ENCODE measurements at places on chromosomes 2 and 18.

GRCh38 chr2:48600204-48600813 lies 17.3 kb upstream of the GTF2A1L start:
- no peak for DNase-seq

DNA sequence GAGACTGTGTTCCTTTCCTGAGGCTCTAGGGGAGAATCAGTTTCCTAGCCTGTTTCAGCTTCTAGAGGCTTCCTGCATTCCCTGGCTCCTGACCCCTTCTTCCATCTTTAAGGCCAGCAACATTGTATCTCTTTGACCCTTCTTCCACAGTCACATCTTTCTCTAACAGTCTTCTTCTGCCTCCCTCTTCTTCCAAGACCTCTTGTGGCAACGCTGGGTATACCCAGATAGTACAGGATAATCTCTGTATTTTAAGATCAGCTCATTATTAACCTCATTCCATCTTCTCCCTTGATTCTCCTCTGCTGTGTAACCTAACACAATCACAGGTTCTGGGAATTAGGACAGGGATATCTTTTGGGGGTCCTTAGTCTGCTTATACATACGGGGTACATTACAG lies 8.9 kb upstream of the MYL12A start:
- DNase-seq, result no peak

DNA sequence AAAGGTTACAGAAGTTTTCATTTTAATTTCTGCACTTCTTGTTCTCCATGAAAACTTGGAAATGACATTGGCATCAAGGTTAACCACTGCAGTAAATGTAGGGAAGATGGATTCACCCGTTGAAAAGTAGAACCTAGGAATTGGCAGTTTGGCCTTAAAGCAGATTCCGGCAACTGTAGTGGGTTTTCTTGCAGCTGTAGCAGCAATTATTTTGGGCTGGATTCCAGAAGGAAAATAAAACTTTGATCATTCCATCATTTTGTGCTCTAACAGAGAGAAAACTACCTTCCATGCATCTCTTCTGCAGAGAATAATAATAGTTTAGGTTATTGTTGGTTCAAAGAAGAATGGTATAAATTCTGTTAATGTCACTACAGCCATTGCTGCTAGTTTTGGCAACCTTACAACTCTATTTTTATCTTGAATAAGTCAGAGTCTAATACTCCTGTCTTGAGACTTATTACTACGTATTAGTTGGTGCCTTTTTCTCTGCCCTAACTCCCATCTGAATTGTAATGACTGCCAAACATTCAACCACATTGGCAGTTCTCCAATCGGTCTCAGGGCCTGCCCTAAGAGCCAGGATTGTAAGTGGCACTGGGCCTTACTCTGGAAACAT lies 178.1 kb upstream of the PIEZO2 start:
- DNase-seq, result no peak

GRCh38 chr2:13035866-13036265 lies 319.1 kb downstream of the TRIB2 start:
- no peak for DNase-seq

DNA sequence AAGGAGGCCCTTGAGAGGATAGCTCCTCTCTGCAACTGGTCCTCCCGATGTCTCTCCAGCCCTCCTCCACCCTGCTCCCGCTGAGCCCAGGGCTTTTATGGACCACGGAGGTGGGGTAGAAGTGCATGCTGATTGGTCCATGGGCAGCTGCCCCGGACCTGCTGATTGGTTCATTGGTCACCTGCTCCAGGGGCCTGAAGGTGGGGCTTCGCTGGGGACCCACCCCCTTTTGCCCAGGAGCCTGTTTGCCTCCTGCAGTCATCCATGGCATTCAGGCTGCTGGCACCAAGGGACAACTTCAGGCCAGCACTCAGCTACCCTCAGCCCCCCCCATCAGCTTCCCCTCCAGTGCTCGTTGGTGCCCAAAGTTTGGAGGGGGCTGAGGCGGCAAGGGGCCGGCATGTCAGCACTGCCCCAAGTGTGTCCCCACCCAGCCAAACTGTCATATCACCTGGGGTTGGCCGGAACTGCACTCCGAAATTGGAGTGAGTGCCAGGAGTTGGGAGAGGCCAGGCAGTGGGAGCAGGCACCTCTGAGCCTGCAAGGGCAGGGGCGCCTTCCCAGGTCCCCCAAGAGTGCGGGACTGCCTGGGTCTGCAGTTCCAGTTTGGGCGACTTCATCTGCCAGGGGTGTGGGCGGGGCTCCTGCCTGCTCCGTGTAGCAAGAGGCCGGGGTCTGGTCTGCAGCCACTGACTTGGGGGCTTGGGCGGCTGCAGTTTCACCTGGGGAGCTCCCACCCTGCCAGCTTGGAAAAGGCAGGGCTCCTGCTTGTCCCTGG lies 288.9 kb downstream of the RDH14 start:
- DNase-seq, result no peak

DNA sequence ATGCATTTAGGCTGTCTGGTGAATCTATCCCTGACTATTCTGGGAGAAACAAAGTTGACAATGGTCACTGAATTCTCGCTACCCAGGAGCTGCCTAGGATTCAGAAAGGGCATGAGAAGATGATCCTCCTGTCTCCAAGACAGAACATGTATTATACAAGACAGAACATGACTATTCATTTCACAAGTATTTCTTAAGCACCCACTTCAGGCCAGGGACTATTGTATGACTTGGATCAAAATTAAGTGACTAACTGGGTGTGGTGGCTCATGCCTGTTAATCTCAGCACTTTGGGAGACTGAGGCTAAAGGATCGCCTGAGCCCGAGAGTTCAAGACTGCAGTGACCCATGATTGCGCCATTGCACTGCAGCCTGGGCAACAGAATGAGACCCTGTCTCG lies 235.8 kb upstream of the RAB12 start:
- DNase-seq, result no peak

GRCh38 chr18:75076286-75076685 lies 132.7 kb downstream of the PTGR3 start:
- no peak for DNase-seq

GRCh38 chr2:238875471-238876231 lies 27.8 kb downstream of the TWIST2 start:
- no peak for DNase-seq

DNA sequence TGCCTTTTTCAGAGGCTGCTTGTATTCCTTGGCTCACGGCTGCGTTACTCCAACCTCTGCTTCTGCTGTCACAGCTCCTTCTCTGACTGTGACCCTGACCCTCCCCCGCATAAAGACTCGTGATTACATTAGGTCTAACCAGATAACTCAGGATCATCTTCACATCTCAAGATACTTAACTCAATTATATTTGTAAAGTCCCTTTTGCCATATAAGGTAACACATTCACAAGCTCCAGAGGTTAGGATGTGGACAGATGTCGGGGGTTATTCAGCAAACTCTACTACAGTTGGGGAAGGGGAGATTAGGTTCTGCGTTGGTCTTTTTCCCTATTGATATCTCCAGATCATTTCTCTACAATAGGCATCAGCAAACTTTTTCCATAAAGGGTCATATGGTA lies 76.9 kb downstream of the EVA1A start:
- no peak for DNase-seq

DNA sequence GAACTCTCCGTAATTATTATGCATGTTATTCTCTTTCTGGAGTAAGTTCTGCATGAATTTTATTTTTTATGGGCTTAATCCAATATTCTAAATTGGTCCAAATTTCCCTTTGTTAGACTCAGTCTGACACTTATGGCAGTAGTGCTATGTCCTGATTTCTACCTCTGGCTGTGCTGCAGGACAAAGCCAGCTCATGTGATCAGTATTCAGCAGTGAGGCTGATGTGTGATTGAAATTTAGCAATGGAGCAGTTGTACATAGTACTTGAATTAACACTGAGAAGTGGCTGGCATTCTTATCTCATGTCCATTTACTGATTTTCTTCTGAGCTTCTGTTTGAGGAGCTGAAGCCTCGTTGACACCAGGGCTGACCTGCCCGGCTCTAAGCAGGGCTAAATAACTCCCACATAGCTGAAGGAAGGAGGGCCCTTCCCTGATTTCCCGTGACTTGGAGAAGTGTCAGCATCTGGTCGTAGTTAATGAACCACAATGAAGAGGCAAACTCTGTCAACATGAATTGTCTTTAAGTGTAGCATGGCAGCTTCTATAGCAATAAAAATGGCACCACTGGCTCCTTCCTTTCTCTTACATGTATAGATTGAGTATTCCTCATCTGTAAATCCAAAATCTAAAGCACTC lies 159.0 kb upstream of the RASGRP3 start:
- no peak for DNase-seq

DNA sequence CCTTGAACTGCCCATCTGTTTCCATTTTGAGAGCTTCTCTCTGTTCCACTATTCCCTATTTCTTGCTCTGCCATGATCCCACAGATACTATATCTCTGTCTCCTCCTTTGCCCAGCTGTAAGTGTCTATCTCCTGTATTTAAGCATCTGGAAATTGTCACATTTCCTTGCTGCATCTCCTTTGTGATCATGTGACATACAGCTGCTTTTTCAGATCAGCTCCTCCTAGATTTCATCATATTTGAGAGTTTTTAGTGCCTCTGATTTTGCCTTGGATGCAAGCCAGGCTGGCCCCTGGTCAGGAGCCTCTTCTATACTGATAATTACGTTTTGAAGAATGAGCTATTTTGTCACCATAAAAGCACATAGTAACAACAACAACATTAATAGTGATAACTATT lies 131.7 kb upstream of the TNP1 start:
- no peak for DNase-seq

DNA sequence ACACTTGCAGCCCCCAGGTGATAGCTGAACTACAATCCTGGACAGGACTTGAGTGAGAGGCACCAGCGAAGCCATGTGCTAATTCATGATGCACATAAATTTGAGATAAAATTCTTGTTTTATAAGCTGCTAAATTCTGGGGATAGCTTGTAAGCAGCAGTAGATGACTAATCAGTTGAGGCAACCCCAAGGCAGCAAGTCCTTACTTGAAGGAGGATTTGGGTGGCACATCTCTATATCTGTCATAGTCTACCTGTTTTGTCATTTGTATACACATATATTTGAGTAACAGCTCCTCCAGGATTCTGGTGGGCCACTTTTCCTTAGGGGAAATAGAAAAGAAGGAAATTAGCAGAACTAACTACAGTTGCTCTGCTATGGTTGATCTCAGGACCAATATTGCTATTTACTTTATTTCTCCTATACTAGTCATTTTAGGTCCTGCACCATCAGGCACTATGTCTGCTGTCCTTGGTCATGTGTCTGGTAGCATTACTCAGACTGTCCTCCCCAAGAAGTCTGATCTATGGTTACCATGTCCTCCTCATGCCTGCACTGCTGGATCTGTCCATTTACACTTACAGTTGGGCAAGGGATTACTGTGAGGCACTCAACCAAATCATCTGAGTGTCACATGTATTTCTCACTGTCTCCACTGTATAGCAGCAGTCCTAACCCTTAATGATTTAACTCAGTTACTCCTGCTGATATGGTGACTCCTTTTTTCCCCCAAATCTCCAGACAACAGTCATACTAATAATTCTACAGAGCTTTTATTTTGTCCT lies 436.0 kb upstream of the CWC22 start:
- no peak for DNase-seq

- DNase-seq, result no peak
These were observed 53.1 kb upstream of the BBS5 start for GRCh38 chr2:169426069-169426663.

DNA sequence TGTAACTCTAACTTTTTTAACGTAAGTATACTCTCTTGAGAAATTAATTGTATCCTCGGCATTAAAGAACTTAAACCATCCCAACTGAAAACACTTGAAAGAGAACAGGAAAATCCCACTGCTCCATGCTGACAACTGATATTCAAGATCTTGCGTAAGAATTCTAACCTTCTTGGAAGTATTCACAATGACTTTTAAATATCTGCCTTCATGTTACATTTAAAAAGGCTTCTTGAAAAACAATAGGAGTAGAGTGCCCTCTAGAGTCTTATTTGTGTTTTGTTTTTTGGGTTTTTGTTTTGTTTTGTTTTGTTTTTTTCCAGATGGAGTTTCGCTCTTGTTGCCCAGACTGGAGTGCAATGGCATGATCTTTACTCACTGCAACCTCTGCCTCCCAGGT lies 65.4 kb upstream of the DNAJC10 start:
- no peak for DNase-seq

DNA sequence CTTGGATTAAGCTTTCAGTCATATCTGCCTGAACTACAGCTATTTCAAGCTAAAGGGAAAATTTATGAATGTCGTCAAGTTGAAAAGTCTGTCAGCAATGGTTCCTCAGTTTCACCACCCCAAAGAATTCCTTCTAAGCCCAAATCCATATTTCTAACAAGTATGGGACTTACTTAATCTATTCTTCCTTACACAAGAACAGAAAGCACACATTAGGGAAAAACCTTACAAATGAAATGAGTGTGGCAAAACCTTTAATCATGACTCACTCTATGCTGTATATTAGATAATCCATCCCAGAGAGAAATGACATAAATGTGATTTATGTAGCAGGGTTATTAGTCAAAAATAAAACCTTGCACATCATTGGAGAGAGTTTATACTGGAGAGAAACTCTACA lies 78.9 kb downstream of the RAB31 start:
- DNase-seq, result no peak

DNA sequence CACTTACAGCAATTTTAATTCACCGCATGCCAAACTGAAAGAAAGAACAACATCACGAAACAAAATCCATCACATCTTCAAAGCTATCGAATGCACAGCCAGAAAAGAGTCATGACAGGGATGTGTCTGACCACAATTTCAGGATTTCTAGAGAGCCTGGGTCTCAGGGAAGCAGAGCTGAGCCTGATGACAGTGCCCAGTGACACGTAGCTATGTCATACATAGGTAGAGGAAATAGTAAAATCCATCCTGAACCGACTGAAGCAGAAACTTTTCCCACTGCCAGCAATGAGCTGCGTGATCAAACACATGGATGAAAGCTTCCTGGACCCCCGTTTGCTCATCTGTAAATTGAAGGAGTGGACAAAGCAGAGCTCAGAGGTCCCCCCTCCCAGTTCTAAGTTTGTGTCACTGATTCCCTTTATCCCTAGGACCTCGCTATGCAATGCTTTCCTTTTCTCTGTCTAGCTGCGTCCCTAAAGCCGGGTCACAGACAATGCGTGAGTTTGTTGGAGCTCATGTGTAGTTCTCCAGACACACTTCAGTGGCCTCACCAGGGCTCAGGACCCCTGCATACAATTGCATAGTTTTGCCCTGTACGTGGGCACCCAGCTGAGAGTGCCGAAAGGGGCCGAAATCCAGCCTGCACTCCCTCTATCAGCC lies 37.6 kb downstream of the CCBE1 start:
- peak; percentile 50 for DNase-seq

DNA sequence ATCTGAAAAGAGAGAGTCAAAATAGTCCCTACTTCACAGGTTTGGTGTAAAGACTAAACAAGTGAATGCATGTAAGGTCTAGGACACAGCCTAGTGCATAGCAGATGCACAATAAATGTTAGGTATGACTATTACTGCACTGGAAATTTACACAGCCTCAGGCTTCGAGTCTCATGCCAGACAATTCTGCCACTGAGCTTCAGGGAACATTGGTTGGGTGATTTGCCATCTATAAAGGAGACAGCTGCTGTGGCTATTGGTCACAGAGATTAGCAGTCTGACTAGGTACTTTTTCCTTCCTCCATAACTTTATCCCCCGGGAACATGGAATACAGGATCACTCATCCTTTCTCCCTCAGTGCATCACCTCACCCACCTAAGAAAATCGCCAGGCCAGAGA lies 89.2 kb downstream of the FAM124B start:
- DNase-seq, result no peak

GRCh38 chr18:25062720-25063119 lies 289.2 kb downstream of the ZNF521 start:
- no peak for DNase-seq

GRCh38 chr2:67216103-67216502 lies 181.0 kb upstream of the ETAA1 start:
- DNase-seq, result no peak

All from ecto neural progenitor cell (in vitro differentiated cells).